ENCODE measurements at places on chromosomes 4 and X.

GRCh38 chr4:74376888-74377483, 12.0 kb downstream of the EREG start:
- DNase-seq, result peak; percentile 62

DNA sequence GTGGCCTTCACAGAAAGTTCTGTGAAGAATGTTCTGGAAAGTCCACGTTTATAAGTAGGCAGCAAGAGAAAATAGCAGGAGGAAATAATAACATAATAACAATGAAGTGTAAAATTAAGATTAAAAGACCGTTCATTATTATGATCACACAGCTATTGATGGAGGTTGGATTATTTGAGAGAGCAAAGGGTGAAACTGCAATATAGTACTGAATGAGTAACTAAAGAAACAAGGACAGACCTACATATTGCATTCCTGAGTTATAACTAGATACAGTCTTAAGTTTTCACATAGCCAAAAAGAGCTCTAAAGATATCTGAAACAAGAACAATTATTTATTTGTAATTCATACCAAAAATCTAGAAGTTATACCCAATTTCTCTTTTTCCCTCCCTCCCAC, 122.9 kb upstream of the TMEM164 start:
- DNase-seq, result no peak

- no peak for DNase-seq
These were observed 14.1 kb downstream of the CD40LG start for GRCh38 chrX:136662104-136662503.

- DNase-seq, result no peak
These were observed 177.4 kb downstream of the SH3KBP1 start for GRCh38 chrX:19709812-19710518.

DNA sequence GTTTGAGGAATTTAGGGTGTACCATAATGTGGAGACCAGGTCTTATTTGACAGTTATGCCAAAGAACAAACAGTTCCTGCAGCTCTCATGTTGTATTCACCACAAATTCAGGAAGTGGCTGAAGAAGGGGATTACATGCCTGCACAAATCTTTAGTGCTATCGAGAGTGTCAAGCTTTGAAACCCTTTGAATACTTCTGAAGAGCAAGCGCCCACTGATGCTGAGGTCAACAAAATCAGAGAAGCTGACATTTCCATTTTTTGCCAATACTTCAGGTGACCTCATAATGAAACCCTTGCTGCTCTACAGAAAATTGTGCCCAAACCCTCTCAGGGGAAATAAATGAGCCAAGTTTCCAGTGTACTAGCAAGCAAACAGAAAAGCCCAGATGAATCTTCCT, 28.4 kb downstream of the PAK3 start:
- DNase-seq, result no peak

- no peak for DNase-seq
These were observed 54.4 kb downstream of the CBR4 start for GRCh38 chr4:168955674-168956073.

DNA sequence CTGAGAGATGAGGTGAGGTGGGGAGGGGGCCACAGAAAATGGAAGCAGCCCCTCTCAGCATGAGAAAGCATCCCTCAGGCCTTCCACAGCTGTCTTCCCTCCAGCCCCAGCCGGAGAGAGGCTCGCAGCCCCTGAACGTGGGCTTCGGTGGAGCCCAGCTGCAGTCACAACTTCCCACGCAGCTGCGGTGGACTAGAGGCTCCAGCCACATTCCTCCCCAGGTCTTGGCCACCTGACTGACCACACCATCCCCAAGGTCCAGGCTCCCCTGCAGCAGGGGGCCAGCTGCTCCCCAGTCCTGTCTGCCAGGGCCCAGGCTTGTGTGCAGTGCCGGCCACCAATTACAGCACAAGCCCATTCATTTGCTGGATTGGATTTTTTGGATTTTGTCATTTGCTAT, 212.3 kb upstream of the BCOR start:
- DNase-seq, result no peak

DNA sequence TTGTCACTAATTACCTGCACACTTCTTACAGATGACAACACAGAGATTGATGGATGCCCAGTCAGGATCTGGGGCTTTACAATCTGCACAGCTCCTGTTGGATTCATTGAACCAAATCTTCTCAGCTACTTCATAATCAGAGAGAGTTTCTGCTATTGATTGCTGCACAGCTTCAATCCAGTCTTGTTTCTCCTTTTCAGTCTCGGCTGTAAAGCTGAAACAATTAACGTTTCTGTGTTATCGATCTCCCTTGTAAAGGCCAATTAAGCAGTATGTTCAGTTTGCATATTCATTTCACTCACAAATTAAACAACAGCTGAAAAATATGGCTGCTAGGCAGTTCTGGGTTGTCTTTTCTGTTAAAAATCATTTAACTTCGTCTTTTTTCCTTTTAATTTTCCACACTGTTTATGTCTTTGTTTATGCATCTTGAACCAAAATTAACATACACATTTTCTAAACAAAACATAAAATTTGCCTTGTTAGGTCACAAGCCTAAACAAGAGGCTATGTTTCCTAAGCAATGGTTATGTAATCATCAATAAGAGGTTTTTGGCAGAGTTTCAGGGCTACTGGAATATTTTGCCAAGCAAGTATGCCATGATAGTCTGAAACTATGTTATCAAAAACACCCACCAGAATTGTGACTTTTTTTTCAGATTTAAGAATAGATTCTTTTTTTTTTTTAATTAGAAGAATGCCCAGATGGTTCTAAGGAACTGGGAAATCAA, 79.2 kb downstream of the ARAP2 start:
- no peak for DNase-seq

DNA sequence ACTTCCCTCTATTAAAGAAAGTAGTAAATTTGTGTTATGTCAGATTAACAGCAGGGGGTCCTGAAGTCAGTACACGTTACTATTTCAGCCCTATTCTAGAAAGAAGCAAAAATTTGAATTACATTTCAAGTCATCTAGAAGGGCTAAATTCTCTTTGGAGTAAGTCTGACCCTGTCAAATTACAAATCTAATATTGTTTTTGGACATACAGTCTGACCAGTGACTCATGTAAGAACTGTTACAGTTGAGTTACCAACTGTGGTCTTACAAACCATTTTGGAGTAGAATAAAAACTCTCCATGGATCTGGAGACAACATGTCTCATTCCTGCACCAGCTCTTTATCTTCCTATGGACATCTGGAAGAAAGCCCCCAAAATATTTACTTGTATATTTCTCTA, 36.0 kb upstream of the GYPA start:
- DNase-seq, result no peak

- no peak for DNase-seq
These were observed 41.1 kb upstream of the ACSL4 start for GRCh38 chrX:109774136-109774535.

GRCh38 chrX:36214924-36215323, 295.4 kb downstream of the CFAP47 start:
- no peak for DNase-seq

- no peak for DNase-seq
These were observed at the start of gene FAAH2 for GRCh38 chrX:57286507-57287251. TSS of gene FAAH2 (plus strand) at chrX:57286706. CDS start at chrX:57286826, 120 bp downstream.

- no peak for DNase-seq
These were observed 388.4 kb upstream of the MAOA start for GRCh38 chrX:43267652-43268051.

GRCh38 chr4:172287117-172287516, 473.9 kb downstream of the GALNTL6 start:
- DNase-seq, result no peak

DNA sequence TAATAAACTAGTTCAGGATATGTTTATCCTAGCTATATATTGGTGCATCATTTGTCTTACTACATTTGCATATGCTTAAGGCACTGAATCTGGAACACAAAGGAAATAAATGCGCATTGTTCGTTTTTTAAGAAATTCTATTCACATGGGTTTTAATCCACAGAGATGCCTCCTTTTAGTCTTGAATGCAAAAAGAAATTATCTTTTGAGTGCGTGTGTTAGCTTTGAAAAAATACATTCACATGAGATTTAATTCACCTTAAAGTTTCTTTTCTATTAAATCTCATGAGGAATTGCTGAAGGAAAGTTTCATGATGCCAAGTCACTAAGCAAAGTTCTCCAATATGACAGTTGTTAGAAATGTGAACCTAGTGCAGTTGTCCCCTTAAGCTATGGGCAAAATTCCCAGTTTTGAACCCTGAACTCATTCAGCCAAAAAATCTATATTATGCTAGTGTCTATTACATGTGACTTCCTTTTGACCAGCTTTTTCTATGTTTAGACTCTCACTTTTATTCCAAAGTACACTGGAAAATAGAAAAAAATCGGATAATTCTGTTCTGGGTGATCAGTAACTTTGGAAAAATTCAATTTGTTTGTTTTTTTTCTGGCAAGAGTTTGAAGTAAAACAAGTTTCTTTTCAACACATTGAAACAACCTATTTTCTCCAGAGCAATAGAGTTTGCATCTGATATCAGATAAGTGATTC, 426.2 kb upstream of the MAGEB2 start:
- no peak for DNase-seq

- no peak for DNase-seq
These were observed 1658.0 kb downstream of the STIM2 start for GRCh38 chr4:28518561-28519165.

DNA sequence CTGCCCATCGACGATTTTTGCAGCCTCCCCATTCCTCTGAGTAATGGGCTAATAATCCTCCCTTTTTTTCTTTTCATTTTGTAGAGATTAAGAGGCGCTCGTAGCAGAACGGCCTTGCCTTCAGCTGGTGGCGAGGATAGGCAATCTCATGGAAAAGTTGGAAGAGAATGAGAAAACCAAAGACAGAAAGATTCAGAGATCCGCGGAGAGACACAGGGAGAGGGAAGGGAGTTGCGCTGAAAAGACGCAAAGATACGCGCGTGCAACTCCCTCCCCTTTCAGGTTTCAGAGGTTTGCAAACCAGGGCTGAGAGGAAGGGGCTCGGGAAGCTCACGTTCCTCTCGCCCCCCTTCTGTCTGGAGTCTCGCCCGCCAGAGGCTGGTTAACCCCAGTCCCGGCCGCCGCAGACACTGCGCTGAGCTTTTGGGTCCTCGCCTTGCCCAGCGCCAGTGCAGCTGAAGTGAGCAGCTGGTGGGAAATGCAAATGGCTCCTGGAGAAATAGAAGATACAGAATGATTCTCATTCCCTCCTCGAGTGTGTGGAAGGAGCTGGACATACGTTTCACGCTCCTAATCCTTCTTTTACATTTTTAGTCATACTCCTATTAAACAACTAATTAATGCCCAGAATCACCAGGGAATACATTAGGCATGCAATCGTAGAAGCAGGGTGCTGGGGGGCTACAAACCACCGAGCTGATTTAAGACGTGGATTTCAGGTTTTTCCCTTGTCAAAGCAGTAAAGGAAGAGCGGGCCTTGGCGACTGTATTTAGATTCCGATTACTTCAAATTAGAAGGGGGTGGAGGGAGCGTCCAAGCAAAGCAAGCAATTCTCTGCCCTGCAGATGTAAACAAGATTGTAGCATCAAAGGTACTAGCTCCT, 16.6 kb upstream of the PITX2 start:
- no peak for DNase-seq

DNA sequence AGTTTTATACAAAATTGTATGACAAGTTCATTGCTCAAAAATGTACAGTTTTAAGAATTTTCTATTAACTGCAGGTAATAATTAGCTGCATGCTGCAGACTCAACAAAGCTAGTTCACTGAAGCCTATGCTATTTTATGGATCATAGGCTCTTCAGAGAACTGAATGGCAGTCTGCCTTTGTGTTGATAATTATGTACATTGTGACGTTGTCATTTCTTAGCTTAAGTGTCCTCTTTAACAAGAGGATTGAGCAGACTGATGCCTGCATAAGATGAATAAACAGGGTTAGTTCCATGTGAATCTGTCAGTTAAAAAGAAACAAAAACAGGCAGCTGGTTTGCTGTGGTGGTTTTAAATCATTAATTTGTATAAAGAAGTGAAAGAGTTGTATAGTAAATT, 131.0 kb downstream of the TET2 start:
- DNase-seq, result no peak

DNA sequence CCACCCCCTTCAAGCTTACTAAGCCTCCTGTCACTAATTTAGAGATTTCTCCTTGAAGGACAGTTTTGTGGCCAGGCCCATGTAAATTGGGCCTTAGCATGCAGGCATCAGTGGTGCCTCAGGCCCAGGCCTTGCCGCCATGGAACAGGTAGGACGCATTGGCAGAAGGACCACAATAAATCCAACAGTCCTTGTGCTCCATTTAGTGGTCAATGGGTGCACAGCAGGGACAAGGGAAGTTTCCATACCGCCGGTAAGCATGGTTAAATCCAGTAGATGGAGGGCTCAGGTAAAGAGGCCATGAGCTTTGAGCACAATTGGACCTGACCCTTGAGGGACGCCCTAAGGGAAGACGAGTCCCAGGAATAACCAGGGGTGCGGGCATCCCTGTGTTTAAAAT, 97.3 kb downstream of the UGT2B28 start:
- no peak for DNase-seq

DNA sequence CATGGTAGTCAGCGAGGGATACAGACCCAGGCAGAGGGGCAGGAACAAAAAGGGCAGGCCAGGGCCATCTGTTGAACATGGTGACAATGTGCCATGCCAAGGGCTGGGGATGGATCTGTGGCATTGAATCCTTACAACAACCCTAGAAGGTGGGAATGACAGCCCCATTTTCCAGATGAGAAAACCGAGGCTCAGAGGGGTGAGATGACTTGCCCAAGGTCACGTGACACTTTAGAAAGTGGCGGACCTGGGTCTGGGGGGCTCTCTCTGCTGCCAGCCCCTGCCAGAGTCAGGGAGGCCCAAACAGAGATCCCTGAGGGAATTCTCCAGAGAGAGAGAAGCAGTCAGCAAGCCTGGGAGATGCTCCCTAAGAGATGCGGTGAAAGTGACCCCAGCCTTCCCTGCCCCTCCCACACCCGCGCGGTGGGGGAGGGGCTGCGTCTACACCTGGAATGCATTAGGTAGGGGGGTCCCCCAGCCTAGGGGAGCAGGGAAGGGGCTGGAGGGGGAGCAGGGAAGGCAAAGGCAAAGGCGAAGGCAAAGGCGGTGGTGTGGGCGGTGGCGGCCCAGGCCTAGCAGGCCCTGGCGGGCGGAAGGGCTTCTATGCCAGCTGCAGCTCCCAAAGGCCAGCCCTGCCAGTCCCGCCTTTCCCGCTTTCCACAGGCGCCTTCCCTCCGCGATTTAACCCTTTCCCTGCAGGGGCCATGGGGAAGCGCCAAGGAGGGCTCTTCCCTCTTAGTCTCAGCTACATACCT, 13.0 kb downstream of the FGD1 start:
- DNase-seq, result no peak
